ENCODE measurements at places on chromosomes 7 and 10. TPM values are rescaled to one million over a fixed set of nuclear protein-coding genes. Genes with fewer than 3 reads are reported as not detected.

DNA sequence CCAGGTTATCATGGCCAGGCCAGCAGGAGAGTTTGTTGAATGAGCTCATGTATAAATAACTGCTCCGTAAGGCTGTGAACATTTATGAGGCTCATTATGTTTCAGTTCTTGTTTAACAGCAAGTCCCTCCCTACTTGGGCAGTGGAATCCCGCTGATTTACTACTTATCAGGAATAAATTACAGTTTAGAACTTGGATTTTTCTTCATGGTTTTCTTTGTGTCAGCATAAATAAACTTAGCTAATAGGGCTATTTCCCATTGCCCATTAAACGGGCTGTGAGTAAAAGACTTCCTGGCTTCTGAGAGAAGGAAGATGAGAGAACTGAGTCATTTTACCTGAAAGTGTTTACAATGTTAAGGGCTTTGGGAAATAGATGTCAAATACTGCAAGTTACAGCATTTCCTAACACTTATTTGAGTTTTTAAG is 701.6 kb upstream of the ANKRD30A start:
- DNase-seq, result no peak

The OR6V1 gene
- total RNA-seq, result not detected

DNA sequence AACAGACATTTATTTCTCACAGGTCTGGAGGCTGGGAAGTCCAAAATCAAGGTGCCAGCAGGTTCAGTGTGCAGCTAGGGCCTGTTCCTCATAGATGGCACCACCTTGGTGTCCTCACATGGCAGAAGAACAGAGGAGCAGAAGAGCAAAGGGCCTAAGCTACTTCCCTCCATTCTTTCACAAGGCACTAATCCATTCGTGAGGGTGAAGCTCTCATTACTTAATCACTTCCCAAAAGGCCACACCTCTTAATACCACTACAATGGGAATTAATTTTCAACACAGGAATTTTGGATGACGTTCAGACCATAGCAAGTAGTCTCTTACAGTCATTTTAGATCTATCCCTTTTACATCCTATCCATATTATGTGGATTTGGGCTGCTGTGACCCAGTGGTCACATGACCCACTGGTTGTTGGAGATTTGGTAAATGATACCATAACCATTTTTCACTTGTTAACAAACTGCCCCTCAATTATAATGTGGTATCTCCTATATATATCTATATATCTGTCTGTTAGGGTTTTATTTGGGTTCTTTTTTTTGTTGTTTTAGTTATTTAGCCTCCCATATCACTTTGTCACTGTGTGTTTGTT is 63.4 kb downstream of the BBS9 start:
- DNase-seq, result no peak

The RNF148 gene
- 1.9 TPM for total RNA-seq

- no peak for DNase-seq
Observed at GRCh38 chr7:66344166-66344565, 139.0 kb downstream of the TPST1 start.

Measured in upper lobe of right lung (tissue), 1 donor.